ENCODE measurements at places on chromosomes 1 and 21. TPM values are rescaled to one million over a fixed set of nuclear protein-coding genes. Genes with fewer than 3 reads are reported as not detected.

STRIP1 gene
- 25.7 TPM for total RNA-seq

ANXA9 gene
- not detected for total RNA-seq

FAM177B gene
- not detected for total RNA-seq

GSTM4 gene
- 34.5 TPM for total RNA-seq

ILDR2 gene
- 4.6 TPM for total RNA-seq

CHI3L1 gene
- total RNA-seq = not detected

LCE1D gene
- total RNA-seq = not detected

CD5L gene
- total RNA-seq = 0.12 TPM

FCGR1A gene
- total RNA-seq = not detected

OXCT2 gene
- 1.9 TPM for total RNA-seq

DTL gene
- total RNA-seq = 28.0 TPM

GPR3 gene
- 6.4 TPM for total RNA-seq

KIFAP3 gene
- 53.0 TPM for total RNA-seq

XKR8 gene
- 0.72 TPM for total RNA-seq

SEC16B gene
- total RNA-seq = 1.2 TPM

BGLAP gene
- total RNA-seq = 17.7 TPM

CDC73 gene
- total RNA-seq = 15.0 TPM

CGN gene
- total RNA-seq = under 0.01 TPM

ANKRD45 gene
- total RNA-seq = not detected

MPZ gene
- total RNA-seq = 0.39 TPM

WRAP73 gene
- total RNA-seq = 17.6 TPM

NEXN gene
- 1.7 TPM for total RNA-seq

JAM2 gene
- 1.5 TPM for total RNA-seq

TSPEAR gene
- not detected for total RNA-seq

NT5C1A gene
- total RNA-seq = not detected

NDUFS5 gene
- 839 TPM for total RNA-seq

KCNK1 gene
- 0.12 TPM for total RNA-seq

TRIM67 gene
- not detected for total RNA-seq

SAMD13 gene
- total RNA-seq = 2.9 TPM

PCP4L1 gene
- total RNA-seq = not detected

TMEM63A gene
- total RNA-seq = 8.2 TPM

LMX1A gene
- total RNA-seq = not detected

KIF21B gene
- total RNA-seq = 0.60 TPM

SUSD4 gene
- total RNA-seq = 0.29 TPM

IL19 gene
- total RNA-seq = not detected

OR10J4 gene
- not detected for total RNA-seq

RAB29 gene
- total RNA-seq = 15.1 TPM

KCNT2 gene
- not detected for total RNA-seq

RABIF gene
- total RNA-seq = 10.5 TPM

F3 gene
- 76.5 TPM for total RNA-seq

PADI3 gene
- total RNA-seq = 48.8 TPM

PLA2G2A gene
- not detected for total RNA-seq

FCER1G gene
- not detected for total RNA-seq

PIGR gene
- total RNA-seq = not detected

NGF gene
- total RNA-seq = 4.3 TPM

ALPL gene
- total RNA-seq = 1.3 TPM

CCT3 gene
- total RNA-seq = 455 TPM

KCNJ6 gene
- total RNA-seq = not detected

ADGRL4 gene
- 50.3 TPM for total RNA-seq

RIPK4 gene
- 12.3 TPM for total RNA-seq

TNNI3K gene
- not detected for total RNA-seq

SPRR2B gene
- not detected for total RNA-seq

TAS1R1 gene
- 0.20 TPM for total RNA-seq

CASQ2 gene
- total RNA-seq = not detected

APCS gene
- total RNA-seq = not detected

NBPF10 gene
- total RNA-seq = 0.84 TPM

RHOU gene
- 0.24 TPM for total RNA-seq

Data from RPMI7951 (cell line).